ENCODE measurements at places on chromosomes 3 and 15.

- no peak overlapping the region for H3K27ac ChIP-seq
- DNase-seq = no peak
- H3K36me3 ChIP-seq = no peaks in the 10 kb centered on the region
- H3K4me3 ChIP-seq = no peak overlapping the region
- H3K27me3 ChIP-seq = no peaks in the 10 kb centered on the region
These were observed 22.6 kb downstream of the CLDN18 start for GRCh38 chr3:138032567-138032966.

GRCh38 chr15:31970007-31970406, 60.3 kb upstream of the CHRNA7 start:
- DNase-seq = no peak
- no peaks in the 10 kb centered on the region for H3K27me3 ChIP-seq
- no peaks in the 10 kb centered on the region for H3K36me3 ChIP-seq
- no peaks in the 10 kb centered on the region for H3K4me1 ChIP-seq
- no peak overlapping the region for H3K4me3 ChIP-seq

- H3K4me3 ChIP-seq = no peak overlapping the region
- no peaks in the 10 kb centered on the region for H3K36me3 ChIP-seq
- no peak for DNase-seq
- H3K27ac ChIP-seq = no peak overlapping the region
These were observed 76.2 kb upstream of the C2CD4B start for GRCh38 chr15:62241135-62241770.

GRCh38 chr3:176120507-176120906, 1076.8 kb downstream of the TBL1XR1 start:
- H3K27me3 ChIP-seq = no peaks in the 10 kb centered on the region
- no peaks in the 10 kb centered on the region for H3K36me3 ChIP-seq
- no peaks in the 10 kb centered on the region for H3K4me1 ChIP-seq
- no peak overlapping the region for H3K4me3 ChIP-seq

GRCh38 chr3:121562148-121562547, 5.6 kb upstream of the ARGFX start:
- no peaks in the 10 kb centered on the region for H3K27me3 ChIP-seq
- no peak overlapping the region for H3K4me3 ChIP-seq
- no peak for DNase-seq
- H3K27ac ChIP-seq = no peak overlapping the region

DNA sequence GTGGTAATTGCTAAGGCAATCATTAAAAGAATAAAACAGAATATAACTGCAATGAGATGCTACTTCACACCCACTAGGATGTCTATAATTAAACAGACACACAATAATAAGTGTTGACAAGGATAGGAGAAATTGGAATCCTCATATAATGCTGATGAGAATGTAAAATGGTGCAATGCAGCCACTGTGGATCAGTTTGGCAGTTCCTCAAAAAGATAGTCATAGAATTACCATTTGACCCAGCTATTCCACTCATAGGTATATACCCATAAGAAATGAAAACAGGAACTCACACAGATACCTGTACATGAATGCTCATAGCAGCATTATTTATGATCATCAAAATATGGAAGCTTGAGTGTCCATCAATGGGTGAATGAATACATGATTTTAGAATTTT, 9.6 kb upstream of the RNF111 start:
- no peaks in the 10 kb centered on the region for H3K36me3 ChIP-seq
- H3K4me1 ChIP-seq = peaks cover 18% of the 10 kb centered on the region
- no peak overlapping the region for H3K4me3 ChIP-seq
- no peaks in the 10 kb centered on the region for H3K27me3 ChIP-seq
- no peak for DNase-seq
- no peak overlapping the region for H3K27ac ChIP-seq

DNA sequence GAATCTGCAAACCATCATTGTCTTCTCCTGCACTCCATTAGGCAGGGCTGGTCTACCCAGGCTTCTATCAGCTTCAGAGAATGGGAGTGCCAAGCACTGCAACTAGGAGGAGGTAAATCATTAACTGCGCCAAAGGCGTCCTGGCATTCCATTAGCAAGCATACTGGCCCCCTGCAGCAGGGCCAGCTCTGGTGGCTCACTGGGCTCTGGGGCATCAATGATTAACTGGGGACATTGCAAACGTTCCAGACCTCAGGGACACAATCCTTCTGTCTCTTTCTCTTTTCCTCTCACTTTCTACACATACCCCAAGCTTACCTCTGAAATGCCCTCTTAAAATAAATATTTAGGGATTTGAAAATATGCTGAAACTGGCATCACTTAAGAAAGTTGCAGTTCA, 129.0 kb downstream of the MYLK start:
- H3K27me3 ChIP-seq = no peaks in the 10 kb centered on the region
- DNase-seq = no peak
- H3K27ac ChIP-seq = no peak overlapping the region
- H3K4me1 ChIP-seq = no peaks in the 10 kb centered on the region

DNA sequence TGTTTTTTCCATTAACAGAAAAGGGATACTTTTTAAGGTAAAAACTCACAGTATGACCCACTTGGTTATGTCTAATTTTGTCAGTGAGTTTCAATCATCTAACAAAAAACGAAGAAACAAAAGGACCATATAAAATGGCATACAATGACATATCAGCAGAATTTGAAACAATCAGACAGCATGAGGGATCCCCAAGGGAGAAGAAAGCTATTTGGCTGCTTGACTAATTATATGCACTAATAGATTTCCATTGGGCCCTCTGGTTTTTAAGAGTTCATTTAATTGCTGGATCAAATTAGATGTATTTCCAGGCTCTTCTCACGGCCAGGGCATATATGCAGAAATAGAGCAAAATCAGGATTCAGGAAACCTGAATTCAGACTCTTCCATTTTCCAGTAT, 376.4 kb upstream of the GBE1 start:
- H3K27ac ChIP-seq = no peak overlapping the region
- H3K27me3 ChIP-seq = no peaks in the 10 kb centered on the region
- no peak for DNase-seq
- no peak overlapping the region for H3K4me3 ChIP-seq
- H3K36me3 ChIP-seq = no peaks in the 10 kb centered on the region
- H3K4me1 ChIP-seq = no peaks in the 10 kb centered on the region

Measured in effector memory CD4-positive, alpha-beta T cell (primary cell).